ENCODE measurements at places on chromosomes 3 and 15.

DNA sequence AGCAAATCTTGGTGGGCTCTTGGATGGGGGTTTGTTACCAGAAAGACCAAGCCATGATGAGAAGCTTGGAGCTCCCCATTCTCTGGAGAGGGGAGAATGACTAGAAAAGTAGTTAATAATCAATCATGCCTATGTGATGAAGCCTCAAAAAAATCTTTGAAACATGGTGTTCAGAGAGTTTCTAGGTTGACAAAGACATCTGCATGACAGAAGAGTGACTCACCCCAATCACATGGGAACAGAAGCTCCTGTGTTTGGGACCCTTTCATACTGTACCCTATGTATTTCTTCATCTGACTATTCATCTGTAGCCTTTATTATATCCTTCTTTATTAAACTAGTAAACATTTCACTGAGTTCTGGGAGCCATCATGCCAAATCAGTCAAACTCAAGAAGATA lies 87.4 kb downstream of the BCHE start:
- no peaks in the 10 kb centered on the region for H3K36me3 ChIP-seq
- H3K4me1 ChIP-seq, result no peaks in the 10 kb centered on the region
- H3K27me3 ChIP-seq, result no peaks in the 10 kb centered on the region
- no peak overlapping the region for H3K27ac ChIP-seq
- no peak for DNase-seq
- H3K4me3 ChIP-seq, result no peak overlapping the region

DNA sequence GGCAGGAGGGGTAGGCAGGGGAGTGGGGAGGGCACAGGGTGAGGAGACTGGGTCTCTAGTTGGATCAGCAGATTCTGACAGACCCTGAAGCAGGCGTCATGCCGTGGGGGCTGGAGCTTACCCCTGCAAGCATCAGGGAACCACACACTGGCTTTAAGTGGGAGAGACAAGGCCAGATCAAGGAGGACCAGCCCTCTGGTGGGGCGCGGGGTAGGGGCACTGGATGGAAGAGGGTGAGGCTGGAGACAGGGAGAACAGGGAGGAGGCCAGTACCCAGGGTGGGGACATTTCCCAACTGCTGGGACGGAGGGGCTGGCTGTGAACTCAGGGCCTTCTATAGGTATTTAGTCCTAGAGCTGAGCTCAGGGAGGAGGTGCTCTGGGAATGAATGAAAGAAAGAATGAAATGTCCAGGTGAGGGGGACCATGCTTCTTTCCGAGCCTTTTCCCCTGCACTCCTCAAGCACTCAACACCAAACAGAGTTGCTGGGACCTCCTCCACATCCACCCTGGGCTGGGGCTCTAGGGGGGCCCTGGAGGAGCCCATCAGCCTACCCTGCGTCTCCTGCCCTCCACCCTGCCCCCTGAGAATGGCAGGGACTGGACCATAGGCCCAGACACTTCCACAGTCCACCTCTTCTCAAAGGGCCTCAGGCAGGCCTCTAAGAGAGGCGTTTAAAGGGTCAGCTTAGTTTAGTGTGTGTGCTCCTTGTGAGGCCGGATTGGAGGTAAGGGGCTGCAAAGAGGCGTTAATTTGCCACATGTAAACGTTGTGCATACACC lies 49.0 kb upstream of the FGD5 start:
- H3K27me3 ChIP-seq, result no peaks in the 10 kb centered on the region
- no peak overlapping the region for H3K4me3 ChIP-seq
- no peaks in the 10 kb centered on the region for H3K4me1 ChIP-seq
- no peak for DNase-seq
- H3K27ac ChIP-seq, result no peak overlapping the region
- H3K36me3 ChIP-seq, result no peaks in the 10 kb centered on the region

DNA sequence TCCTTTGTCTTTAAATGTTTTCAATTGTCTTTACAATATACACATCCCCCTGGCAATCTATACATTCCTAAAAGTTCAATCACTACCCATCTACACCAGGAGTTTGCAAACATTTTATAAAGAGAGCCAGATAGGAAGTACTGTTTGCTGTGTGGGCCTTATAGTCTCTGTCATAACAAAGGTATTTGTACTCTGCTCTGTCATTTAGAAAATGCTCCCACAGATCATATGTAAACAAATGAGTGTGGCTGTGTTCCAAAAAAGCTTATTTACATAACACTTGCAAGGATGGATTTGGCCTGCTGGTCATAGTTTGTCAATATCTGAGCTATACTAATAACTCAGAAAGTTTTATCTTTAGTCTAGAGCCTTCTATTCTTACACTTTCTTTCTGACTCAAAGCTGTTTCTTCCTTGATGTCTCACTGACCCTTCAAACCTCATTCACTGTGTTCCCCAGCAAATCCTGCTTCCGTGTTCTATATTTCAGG lies 511.9 kb downstream of the GBE1 start:
- no peaks in the 10 kb centered on the region for H3K4me1 ChIP-seq
- H3K27me3 ChIP-seq, result no peaks in the 10 kb centered on the region
- no peak for DNase-seq
- no peaks in the 10 kb centered on the region for H3K36me3 ChIP-seq

GRCh38 chr3:115638991-115639390 lies 15.7 kb downstream of the GAP43 start:
- H3K36me3 ChIP-seq, result no peaks in the 10 kb centered on the region
- no peak overlapping the region for H3K27ac ChIP-seq
- no peaks in the 10 kb centered on the region for H3K27me3 ChIP-seq
- H3K4me3 ChIP-seq, result no peak overlapping the region

DNA sequence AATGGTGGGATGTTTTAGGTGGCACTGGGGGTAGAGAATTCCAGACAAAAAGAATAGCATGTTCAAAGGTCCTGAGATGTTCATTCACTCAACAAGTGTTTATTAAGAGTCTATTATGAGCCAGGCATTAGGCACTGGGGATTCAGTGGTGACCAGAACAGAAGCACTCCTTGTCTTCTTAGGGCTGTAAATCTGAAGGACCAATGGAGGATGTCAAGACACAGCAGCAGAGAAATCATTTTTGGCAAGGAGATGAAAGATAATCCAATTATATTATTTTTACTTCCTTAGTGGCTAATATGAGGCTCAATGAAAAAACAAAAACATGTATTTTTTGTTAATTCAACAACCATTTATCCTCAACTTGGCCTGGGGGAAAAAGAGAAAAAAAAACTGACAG lies 218.5 kb downstream of the SLC9A9 start:
- no peaks in the 10 kb centered on the region for H3K4me1 ChIP-seq
- no peak overlapping the region for H3K4me3 ChIP-seq
- no peaks in the 10 kb centered on the region for H3K27me3 ChIP-seq
